GM19239 (cell line): ENCODE measurements at places on chromosomes 6 and 20.

GRCh38 chr6:11605507-11605905, 68.0 kb downstream of the TMEM170B start:
- DNase-seq: no peak

GRCh38 chr6:44685213-44685612, 297.7 kb downstream of the CDC5L start:
- no peak for DNase-seq

- DNase-seq: no peak
These were observed 144.6 kb downstream of the CDKAL1 start for GRCh38 chr6:20678831-20679352.

DNA sequence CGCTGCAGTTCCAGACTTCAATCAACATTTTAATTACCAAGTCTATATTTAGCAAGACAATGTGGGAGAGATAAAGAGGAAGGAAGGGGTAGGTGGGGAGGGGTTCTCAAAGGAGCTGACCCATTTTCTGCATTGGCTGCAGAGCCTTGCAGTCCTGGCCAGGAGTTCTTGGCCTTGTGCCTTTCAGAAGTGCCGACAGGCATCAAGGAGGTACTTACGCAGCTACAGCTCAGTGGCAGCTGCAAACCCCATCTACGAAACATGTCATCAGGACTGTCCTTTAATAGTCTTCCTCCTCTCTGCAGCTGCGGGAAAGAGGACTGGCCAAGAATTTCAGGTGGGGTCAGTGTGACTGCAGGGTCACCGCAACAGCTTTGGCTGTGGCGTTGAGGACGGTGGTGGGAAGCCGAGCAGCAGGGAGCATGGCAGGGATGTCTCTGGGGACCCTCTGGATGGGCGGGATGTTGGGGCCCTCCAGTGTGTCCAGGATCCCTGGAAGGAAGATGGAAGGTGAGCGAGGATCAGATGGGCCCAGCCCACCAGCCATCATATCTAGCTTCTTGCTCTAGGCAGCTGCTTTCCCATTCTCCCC, 1.8 kb upstream of the LRRC73 start:
- DNase-seq: no peak

- no peak for DNase-seq
These were observed 9.7 kb downstream of the RNGTT start for GRCh38 chr6:88953550-88954386.

GRCh38 chr6:15620611-15621010, 42.2 kb downstream of the DTNBP1 start:
- DNase-seq: no peak
